Heart right ventricle (tissue), 16 donors: ENCODE measurements at places on chromosomes 11 and 22. TPM values are rescaled to one million over a fixed set of nuclear protein-coding genes. Genes with fewer than 3 reads are reported as not detected.

DNA sequence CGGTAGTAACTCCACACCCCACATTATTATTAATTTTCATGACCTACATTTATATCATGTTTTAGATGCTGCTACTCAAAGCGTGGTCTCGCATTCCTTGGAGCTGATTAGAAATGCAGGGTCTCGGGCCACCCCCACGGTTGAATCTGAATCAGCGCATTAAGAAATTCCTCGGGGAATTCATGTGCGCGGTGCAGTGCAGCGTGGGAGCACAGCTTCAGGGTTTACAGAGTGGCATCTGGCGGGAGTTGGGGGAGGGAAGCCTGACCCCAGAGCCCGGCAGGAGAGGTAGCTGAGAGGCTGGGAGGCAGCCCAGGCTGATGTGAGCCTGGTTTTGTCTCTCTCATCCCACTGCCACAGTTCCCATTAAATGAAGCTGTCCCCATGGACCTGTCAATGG, 48.1 kb upstream of the DAGLA start:
- no peak for DNase-seq

MYRF gene
- polyA plus RNA-seq, result 0.37 TPM

GRCh38 chr11:116271479-116271878, 501.3 kb downstream of the BUD13 start:
- no peak for DNase-seq

DNA sequence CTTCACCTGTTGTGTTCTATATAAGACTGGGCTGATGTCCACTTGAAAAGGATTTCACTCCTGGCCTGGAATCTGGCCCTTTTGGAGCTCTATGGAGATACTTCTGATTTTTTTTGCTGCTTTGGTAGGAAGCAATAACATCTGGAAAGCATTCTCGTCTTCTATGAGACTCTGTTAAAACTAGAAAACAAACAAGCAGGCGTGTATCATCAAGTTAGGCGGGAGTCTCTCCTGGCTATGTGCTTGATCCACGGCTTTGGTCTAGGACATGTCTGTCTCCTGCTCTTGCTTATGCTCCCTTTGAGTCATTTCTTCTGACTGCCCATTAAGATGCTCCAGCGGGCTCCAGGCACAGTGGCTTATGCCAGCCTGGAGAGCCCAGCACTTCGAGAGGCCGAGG, 121.4 kb upstream of the TTC12 start:
- DNase-seq, result no peak

SLC22A6 gene
- not detected for polyA plus RNA-seq

GRCh38 chr11:122717264-122717867, 61.8 kb downstream of the UBASH3B start:
- DNase-seq, result no peak
